ENCODE measurements at places on chromosomes 16 and 17. TPM values are rescaled to one million over a fixed set of nuclear protein-coding genes. Genes with fewer than 3 reads are reported as not detected.

KDM8 gene
- 1.8 TPM for total RNA-seq

ALDOC gene
- total RNA-seq, result 33.3 TPM

MILR1 gene
- 16.3 TPM for total RNA-seq

SLC38A8 gene
- not detected for total RNA-seq

CES5A gene
- not detected for total RNA-seq

SMURF2 gene
- 81.0 TPM for total RNA-seq

LPO gene
- not detected for total RNA-seq

TRPV3 gene
- total RNA-seq, result 0.68 TPM

METRN gene
- 143 TPM for total RNA-seq

HCRT gene
- not detected for total RNA-seq

FN3KRP gene
- 27.2 TPM for total RNA-seq

OR2C1 gene
- 0.26 TPM for total RNA-seq

OR1F1 gene
- total RNA-seq, result not detected

SHISA6 gene
- total RNA-seq, result not detected

BLTP2 gene
- 182 TPM for total RNA-seq

CDC6 gene
- 20.2 TPM for total RNA-seq

OSBPL7 gene
- 7.8 TPM for total RNA-seq

CDYL2 gene
- total RNA-seq, result 5.9 TPM

Measured in aortic smooth muscle cell (primary cell).